Suppressor macrophage (primary cell): ENCODE measurements at places on chromosomes 3 and 15.

- DNase-seq = no peak
These were observed 21.8 kb upstream of the PROK2 start for GRCh38 chr3:71806736-71807135.

DNA sequence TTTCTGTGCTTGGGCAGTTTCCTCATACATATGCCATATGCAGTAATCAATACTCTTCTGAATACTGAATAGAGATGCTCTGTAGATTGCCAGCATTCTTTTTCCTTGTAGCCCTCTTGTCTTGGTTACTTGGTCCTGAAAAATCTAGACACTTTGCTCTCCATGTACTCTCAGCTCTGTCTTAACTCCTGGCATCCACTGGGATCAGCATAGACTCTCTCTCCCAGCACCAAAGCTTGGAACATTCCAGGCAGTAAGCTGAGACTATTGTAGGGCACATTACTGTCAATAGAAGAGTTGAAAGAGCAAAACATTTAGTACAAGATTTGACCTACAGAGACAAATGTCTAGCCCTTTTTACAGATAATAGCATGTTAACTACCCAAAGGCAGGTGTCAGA is 1100.3 kb downstream of the TBL1XR1 start:
- DNase-seq = no peak

GRCh38 chr15:66078929-66079275 is 174.6 kb downstream of the MEGF11 start:
- DNase-seq = no peak

DNA sequence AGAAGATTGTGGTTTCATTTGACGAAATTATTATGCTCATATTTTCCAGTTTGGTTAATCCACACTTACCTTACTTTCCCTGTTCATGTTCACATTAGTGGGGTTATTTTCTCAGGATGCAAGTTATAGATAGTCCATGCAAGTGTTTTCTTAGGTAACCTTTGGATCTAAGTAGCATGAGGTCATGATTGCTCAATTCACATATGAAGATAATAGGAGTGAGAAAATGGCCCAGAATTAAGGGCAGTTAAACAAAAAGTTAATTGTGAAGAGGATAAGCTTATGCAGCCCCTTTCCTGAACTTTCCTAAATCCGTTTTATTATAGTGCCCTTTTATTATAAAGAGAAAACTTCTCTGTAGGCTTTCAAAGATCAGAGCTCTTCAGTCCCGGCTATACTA is 83.4 kb downstream of the CD200R1L start:
- no peak for DNase-seq

DNA sequence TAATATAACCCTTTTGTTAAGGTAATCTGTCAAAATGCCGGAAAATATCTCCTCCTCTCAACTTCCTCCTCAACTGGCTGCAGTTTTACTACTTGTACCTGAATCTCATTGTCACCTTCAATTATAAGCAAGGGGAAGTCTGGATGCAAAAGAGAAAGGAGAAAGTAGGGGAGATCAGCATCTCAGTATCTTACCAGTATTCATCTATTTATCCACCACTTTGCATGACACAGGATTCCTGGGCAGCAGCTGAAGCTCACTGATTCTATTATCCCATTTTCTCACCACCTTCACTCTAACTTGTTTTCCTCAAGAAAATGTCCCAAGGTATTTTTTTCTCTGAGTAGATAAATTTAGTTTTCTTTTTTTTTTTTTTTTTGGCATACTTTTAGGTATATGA is 440.5 kb upstream of the CBLB start:
- no peak for DNase-seq

DNA sequence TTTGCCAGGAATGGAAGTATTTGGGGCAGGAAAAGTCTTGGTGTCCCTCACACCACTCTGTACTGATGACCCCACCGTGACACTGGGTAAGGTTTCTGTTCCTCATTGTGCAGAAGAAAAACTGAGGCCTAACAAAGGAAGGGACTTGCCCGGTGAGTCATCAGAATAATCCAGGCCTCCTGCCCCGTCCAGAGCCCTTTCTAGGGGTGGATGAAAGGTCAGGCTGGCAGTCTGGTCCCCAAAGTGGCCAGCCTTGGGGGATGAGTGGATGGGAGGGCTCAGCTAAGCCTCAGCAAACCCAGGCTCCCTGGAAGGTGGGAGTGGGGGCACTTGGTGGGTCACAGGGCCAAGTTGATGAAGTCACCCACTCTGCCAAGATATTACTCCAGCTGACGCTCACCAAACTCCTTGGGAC is 2.3 kb upstream of the DNAH1 start:
- DNase-seq = peak; percentile 91

- no peak for DNase-seq
These were observed 80.0 kb upstream of the MRPS22 start for GRCh38 chr3:139263798-139264197.

DNA sequence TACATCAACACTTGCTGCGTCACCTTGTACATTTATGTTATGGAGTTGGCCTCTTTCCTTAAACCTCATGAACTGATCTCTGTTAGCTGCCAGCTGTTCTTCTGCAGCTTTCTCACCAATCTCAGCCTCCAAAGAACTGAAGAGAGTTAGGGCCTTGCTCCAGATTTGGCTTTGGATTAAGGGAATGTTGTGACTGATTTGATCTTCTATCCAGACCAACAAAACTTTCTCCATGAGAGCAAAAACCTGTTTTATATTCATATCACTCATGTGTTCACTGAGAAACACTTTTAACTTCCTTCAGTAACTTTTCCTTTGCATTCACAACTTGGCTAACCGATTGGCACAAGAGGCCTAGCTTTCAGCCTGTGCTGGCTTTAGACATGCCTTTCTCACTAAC is 1156.0 kb upstream of the CADM2 start:
- DNase-seq = no peak

- no peak for DNase-seq
These were observed 122.5 kb upstream of the TSC22D2 start for GRCh38 chr3:150285601-150286000.

- no peak for DNase-seq
These were observed 1.1 kb upstream of the FBLN2 start for GRCh38 chr3:13547591-13548371.

DNA sequence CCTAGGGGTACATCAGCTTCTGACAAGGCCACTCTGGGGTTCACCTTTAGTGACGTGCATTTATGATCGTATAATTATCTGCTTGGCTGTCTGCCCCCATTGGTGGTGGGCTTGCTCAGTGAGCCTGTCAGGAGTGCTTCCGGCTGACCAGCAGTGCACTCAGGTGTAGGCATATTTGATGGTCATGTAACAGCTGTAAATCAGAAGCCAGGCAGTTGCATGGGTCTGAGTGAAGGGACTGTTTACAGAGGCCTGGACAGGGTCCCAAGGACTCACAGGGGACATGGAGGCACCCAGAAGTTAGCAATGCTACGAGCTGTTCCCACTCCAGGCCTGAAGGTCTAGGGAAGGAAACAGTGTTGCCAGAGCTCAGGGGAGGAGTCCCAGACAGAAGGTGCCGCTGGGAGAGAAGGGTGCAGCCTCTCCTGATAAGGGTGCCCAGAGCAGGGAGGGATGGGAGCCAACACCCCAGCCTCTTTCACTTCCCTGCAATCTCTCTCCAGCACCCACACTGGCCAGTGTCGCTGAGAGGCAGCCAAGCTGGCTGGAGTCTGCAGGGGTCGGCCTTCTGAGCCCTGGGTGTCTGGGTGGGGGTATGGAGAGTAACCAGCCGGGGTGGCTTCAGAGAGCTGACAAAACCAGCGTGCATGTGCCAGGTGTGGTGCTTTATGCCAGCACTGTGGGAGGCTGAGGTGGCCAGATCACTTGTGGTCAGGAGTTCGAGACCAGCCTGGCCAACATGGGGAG is 61.3 kb upstream of the PRR23E start:
- no peak for DNase-seq

- peak; percentile 71 for DNase-seq
These were observed 57.3 kb downstream of the DIPK2A start for GRCh38 chr3:144028798-144029411.

- DNase-seq = no peak
These were observed 999.0 kb downstream of the TUSC7 start for GRCh38 chr3:117708601-117709000.

- DNase-seq = no peak
These were observed 38.4 kb upstream of the PPP2R3A start for GRCh38 chr3:135927155-135927554.

DNA sequence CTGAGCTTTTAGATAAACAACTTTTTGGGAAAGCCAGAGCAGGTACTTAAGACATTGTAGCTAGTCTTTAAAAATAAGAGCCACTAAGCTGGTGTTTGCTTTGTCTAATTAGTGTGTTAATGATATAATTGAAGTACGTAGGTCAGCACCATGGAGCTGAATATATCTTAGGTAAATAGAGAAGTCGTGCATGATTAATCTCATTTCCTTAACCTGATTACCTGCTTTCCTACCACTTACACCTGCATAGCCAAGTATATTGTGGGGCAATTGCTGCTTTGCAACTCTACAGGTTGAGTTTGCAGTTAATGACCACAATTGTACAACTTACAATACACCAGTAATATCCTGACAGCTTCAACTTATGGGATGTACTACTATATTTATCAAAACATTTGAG is 17.6 kb upstream of the TOPAZ1 start:
- no peak for DNase-seq

DNA sequence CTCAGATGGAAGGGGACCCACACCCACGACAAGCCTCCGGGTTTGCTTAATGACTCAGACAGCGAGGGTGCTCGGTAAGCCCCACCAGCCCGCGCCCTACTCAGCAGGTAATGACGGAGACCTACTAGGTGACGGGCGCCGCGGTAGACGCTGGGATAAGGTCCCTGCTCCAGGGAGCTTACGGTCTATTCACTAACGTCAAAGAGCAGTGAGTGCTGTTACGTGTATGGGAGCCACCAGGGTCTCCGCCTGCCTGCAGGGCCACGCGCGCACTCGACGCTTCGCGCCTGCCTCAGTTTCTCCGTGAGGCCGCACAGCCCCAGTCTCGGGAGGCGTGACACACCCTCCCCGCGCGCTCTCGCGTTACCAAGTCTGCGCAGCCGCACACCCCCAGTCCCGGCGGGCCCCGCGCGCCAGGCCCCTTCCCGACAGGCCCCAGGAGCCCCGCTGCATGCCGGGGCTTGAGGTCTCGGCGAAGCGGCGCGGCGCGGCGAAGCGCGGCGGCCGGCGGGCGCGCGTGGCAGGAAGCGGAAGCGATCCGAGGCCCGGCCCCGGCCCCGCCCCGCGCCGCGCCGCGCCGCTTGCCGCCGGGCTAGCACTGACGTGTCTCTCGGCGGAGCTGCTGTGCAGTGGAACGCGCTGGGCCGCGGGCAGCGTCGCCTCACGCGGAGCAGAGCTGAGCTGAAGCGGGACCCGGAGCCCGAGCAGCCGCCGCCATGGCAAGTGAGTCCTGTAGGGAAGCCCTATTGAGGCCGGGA is at the start of gene SEC61A1:
TSS of gene SEC61A1 (plus strand) at position 601 of the 758 bp plus-strand sequence. CDS start at position 717, 116 bp downstream.
- peak; percentile 97 for DNase-seq

- DNase-seq = no peak
These were observed 7.3 kb downstream of the SHOX2 start for GRCh38 chr3:158098834-158099424.

DNA sequence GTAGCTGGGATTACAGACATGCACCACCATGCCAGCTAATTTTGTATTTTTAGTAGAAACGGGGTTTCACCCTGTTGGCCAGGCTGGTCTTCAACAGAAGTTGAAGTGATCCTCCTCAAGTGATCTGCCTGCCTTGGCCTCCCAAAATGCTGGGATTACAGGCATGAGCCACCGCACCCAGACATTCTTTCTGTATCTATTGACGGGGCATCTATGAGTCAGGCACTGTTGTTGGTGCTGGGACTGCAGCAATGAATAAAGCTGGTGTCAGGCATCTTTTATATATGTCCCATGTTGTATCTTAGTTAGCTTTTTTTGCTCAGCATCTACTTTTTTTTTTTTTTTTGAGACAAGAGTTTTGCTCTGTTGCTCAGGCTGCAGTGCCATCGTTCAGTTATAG is 47.6 kb upstream of the ULK4 start:
- DNase-seq = no peak

- DNase-seq = peak; percentile 81
These were observed 8.6 kb upstream of the SRP14 start for GRCh38 chr15:40047415-40048210.

- no peak for DNase-seq
These were observed 47.8 kb downstream of the LRRK1 start for GRCh38 chr15:100966997-100967396.

DNA sequence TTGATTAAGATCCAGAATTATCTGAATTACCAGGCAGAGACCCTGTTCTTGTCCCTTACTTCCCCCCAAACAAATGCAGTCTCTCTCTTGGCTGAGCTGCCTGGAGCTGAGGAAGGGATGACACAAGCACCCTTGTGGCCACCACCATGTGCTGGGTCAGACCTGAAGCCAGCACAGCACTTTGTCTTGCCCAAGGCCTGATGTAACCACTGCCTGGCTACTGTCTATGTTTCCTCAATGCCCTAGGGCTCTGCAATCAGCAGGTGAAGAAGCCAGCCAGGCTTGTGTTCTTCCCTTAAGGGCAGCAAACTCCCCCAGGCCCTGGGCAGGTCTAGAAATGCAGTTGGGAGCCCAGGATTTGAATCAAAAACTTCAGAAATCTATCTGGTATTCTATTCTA is 15.8 kb upstream of the CASR start:
- peak; percentile 76 for DNase-seq

GRCh38 chr3:97138914-97139541 is 324.6 kb downstream of the EPHA6 start:
- DNase-seq = no peak
